GM13976 (cell line): ENCODE measurements at places on chromosomes 12 and 14.

DNA sequence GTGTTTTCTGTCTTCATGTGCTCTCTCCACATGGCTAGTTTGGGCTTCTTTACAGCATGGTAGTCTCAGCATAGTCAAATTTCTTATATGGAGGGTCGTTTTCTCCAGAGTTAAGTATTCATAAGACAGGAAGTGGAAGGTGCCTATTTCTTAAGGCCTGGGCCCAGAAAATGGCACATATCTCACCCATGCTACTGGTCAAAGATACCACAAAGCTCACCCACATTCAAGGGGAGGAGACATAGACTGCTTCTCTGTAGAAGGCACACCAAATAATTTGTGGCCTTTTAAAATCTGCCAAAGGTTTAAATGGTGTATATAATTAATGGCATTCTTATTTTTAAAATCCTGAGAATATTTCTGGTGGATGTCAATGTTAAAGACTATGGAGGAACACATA lies 44.8 kb downstream of the CCDC91 start:
- no peak for DNase-seq

DNA sequence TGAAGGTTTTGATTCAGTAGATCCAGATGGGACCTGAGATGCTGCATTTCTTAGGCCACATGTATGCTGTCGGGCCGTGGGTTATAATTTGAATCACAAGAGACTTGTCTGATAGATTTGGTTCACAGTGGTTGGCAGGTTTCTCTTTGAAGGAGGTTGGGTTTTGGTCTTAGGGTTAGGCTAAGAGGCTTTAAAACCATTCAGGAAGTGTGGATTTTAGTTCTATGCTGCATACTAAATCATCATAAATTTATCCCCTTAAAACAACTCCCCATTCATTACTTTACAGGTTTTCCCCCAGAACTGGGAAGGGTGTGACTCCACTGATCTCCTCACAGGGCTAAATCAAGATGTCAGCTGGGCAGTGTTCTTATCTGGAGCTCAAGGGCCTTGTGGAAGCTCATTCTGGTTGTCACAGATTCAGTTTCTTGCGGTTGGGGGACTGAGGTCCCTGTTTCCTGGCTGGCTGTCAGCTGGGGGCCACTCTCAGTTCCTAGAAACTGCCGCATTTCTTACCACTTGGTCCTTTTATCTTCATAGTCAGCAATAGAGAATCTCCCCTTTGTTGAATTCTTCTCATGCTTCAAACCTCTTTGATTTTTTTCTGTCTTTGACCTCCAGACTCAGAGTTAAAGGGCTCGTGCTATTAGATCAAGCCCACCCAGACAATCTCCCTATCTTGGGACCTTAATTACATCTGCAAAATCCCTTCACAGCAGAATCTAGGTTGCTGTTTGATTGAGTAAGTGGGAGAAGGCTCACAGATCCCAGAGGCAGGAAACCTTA lies 20.6 kb upstream of the PCNX1 start:
- DNase-seq, result no peak

DNA sequence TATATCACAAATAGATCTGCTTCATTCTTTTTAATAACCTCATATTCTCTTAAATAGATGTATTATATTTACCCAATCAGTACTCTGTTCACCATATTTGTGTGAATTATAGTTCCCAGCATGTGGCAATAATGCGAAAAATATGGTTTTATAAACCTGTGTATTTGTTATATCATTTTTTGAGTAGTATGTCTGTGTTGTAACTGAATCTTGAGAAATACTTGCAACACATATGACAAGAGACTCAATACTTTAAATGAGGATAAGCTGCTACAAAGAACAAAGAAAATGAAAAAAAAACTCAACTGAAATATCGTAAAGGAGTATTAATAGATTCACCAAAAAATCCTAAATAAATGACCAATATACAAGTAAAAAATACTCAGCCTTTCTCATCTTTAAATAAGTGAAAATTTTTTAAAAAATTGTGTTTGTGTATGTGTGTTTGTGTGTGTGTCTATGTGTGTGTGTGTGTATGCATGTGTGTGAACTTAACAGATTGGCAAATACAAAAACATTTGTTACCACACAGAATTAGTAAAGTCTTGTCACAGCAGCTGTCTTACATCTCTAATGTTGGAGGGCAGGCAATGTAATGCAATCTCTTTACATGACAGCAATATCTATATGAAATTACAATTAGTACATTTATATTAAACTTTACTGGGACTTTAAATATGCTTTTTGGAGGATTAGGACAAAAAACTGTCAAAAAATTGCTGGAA lies 441.9 kb upstream of the MGAT4C start:
- DNase-seq, result no peak

GRCh38 chr14:68416171-68416570 lies 376.7 kb downstream of the ZFP36L1 start:
- no peak for DNase-seq

- no peak for DNase-seq
Observed at GRCh38 chr14:56309198-56309597, 191.0 kb downstream of the PELI2 start.

- peak; percentile 61 for DNase-seq
Observed at GRCh38 chr12:118714051-118714460, 267.3 kb upstream of the SRRM4 start.
